ENCODE measurements at places on chromosomes 1 and 21. TPM values are rescaled to one million over a fixed set of nuclear protein-coding genes. Genes with fewer than 3 reads are reported as not detected.

DNA sequence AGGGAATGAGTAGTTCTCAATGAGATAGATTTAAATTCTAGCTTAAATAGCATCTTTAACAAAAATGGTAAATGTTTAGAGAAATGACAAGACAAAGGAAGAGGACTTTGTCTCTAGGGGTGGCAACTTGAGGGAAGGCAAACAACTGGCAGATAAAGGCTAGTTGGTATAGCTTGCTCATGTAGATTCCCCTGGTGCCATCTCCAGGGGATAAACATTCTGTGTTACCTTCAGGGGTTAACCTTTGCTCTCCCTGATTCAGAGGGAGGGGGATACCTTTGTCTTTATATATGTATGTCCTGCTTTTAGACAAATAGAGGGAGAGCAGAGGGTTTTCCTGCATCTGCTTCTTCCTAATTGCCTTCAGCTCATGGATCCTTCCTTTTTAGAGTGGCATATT is 153.7 kb upstream of the L1TD1 start:
- DNase-seq: no peak

DNA sequence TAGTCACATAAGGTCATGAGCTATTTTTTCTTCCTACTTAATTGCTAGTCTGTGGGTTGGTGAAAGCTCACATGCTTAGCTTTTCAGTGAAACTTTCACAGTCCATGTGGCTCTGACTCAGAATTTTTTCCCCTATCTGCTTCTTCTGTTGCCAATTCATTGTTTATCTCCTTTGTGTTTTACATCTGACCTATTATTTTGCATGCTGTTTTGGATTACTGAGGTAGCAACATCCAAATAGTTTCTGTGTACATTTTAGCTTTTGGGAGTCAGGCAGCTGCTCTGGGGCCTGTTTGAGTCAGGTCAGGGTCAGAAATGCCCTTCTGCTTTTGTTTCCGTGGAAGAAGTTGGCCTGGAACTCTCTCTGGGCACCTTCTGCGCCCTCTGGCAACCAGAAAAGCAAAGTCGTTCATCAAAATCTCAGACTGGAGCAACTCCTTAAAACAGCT is 40.0 kb downstream of the ROR1 start:
- DNase-seq: no peak

- no peak for DNase-seq
Observed at GRCh38 chr1:7592120-7592798, 178.8 kb upstream of the VAMP3 start.

Gene PLXNA2
- total RNA-seq: 34.9 TPM

Gene H3-3A
- 1,238 TPM for total RNA-seq

GRCh38 chr21:39866093-39866492 is 1.1 kb upstream of the PCP4 start:
- DNase-seq: no peak

Gene CFAP107
- 2.8 TPM for total RNA-seq

DNA sequence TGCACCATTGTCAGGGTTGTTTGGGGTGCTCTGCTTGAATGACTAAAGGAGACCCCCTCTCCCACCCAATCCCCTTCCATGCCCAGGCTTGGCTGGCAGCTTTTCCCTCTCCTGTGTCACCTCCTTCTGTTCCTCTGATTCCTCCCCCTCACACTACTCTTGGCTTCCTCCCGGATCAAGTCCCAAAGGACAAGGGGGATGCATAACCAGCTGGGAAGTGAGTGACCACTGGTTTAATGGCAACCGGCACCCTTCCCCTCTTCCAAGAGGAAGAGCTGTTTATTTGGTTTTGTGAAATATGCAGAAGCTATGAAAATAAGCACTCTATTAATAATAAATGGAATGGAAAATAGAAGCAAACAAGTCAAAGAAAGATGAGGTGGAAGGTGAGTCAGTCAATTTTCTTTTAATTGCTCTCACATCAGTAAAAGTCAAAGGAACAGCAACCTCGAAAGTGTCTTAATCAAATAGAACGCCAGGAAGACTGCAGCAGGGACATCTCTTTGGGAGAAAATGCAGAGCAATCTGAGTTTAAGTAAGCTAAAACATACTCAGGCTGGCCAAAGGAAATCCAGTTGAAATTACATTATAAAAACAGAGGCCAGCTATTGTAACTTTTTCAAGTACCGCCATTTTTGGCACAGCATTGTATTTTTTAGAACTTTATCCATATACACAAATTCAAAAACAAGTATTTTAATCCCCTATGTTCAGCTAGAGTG is 322.5 kb downstream of the SIPA1L2 start:
- DNase-seq: no peak

DNA sequence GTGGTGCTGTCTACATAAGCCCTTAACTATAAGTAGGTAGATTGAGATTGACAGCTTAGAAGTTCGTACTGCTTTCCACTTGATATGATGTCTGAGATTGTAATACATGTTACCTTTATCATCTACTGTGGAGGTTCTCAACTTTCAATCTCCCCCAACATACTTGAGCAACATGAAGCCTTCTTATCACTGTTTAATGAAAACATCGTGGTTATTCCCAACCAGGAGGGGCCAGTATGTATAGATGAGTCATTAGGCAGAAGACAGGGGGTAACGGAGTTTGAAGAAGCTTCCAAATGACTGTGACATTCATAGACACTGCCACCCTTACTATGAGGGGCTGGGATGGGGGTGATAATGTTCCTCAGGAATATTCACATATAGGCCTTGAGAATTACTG is 36.0 kb downstream of the CENPF start:
- DNase-seq: no peak

Gene ACTRT2
- total RNA-seq: 0.20 TPM

DNA sequence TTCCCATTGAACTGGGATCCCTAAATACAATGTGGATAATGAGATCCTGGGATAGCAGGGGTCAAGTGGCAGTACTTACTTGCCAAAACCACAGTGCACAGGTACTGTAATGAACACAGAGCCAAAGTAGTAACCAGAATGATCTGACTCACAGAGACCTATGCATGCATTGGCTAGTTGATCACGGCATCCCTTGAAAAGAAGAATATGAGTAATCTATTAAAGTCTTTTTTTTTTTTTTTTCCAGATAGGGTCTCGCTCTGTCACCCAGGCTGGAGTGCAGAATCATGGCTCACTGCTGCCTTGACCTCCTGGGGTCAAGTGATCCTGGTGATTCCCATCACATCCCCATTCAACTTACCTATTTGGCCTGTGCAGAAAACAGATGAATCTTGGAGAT is 29.4 kb upstream of the EIF4G3 start:
- no peak for DNase-seq

Gene MEX3A
- total RNA-seq: 113 TPM

Gene FCRL4
- total RNA-seq: not detected

DNA sequence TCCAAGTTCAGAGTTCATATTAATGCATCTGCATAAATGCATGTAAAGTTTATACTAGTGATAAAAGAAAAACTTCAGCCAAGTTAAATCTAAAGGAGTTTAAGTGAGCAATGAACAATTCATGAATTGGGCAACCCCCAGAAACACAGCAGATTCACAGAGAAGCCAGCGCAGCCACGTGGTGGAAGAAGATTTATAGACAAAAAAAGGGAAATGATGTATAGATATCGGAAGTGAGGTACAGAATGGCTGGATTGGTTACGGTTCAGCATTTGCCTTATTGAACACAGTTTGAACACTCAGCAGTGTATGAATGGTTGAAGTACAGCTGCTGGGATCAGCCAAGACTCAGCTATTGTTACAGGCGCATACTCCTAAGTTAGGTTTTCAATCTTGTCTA is 5.7 kb downstream of the AK5 start:
- no peak for DNase-seq

DNA sequence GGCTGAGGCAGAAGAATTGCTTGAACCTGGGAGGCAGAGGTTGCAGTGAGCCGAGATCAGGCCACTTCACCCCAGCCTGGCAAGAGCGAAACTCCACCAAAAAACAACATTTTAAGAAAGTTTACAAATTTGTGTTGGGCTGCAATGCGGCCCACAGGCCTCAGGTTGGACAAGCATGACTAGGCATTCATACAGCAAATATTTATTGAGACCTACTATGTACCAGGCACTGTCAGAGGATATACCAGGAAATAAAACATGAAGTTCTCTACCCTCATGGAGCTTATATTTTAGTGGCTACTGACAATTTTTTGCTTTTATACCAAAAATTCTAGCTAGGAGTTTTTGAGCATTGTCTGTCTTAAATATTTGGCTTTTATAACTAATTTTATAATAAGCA is 23.7 kb downstream of the GNB1 start:
- no peak for DNase-seq

Gene AMY2A
- not detected for total RNA-seq

- DNase-seq: no peak
Observed at GRCh38 chr1:109905491-109905890, 5.2 kb upstream of the CSF1 start.

GRCh38 chr1:228668553-228669241 is 66.6 kb upstream of the RHOU start:
- no peak for DNase-seq

DNA sequence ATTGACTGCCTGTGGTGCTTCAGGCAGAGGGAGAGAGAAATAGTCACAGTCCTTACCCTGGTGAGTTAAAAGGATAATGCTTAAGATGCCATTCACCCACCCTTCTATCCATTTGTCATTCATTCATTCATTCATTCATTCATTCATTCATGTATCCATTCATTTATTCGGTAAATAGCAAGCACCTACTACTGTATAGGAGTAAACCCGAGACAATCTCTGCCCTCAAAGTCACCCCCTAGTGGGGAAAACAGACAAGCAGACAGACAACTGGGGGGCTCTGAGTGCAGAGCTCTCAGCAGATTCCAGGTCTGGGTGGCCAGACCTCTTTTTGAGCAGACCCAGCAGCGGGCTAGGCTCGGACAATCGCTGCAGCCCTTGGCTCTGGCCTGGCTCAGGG is 14.1 kb upstream of the ACTL8 start:
- DNase-seq: no peak

Gene GPR25
- total RNA-seq: not detected

Gene CDA
- total RNA-seq: not detected

DNA sequence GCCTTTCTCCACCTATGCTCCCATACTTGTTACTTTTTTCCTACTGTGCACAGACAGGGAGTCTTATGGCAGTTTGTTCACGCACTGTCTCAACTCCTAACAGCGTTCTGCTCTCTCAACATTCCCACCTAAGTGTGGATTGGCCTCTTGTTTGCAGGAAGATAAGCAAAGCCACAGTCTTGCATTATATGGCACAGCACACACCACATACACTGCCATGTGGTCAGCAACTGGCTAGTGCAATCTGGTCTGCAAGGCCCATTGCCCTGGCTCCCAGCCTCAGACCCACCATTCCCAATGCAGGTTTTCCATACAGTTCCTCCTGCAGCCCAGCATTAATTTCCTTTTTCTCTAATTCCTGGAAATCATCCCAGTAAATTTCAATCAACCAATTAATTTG is 38.3 kb upstream of the LAMC2 start:
- no peak for DNase-seq

GRCh38 chr1:204259782-204260181 is 46.0 kb upstream of the GOLT1A start:
- no peak for DNase-seq

Gene LCE2B
- total RNA-seq: not detected

Gene ZCCHC17
- total RNA-seq: 34.0 TPM

DNA sequence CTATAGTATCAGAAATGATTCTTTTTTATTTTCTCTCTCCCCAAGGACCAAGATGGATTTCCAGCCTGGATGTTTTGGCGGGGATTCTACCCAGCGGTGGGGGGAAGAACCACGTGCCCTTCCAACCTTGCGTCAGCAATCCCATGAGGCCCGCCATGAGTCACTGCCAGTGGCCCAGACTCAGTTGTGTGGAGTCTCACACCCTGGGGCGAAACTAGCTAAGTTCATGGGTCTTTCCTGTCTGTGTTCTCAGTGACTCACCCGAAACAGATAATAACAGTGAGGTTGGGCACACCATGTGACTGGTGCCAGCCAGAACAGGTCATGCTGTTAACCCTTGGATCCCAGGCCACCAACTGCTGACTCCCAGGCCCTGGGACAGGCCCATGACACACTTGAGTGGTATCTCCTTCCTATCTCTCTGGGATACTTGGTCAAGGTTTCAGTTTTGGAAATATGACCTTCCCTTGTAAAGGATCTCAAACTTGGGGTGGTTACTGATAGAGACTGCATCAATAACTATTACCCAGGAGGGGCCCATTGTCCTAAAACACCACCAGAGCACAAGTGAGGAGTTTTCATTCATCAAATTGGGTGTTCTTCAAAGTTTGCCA is 98.0 kb upstream of the DUSP10 start:
- no peak for DNase-seq

GRCh38 chr1:9720785-9721605 is 69.5 kb downstream of the PIK3CD start:
- DNase-seq: no peak

Measured in progenitor cell of endocrine pancreas (in vitro differentiated cells).